ENCODE measurements at places on chromosomes 2 and 18.

- DNase-seq, result no peak
Measured at GRCh38 chr2:223929571-223930102, 15.5 kb downstream of the WDFY1 start.

DNA sequence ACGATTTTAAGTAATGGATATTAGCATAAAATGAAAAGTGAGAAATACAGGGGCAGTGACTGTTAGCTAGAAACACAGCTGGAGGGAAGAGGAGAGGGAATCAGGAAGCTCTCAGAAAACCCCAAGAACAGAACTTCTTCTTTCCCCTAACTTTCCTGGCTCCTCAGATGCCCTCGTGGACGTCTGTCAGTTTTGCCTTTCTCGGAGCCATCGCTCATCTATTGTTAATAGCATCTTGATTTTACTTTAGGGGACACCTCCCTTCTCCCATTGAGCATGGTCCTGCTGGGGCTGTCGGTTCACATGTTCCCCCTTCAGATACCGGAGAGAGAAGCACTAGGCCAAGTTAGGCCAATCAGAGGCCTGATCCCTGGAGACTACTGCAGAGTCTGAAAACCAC is 2.3 kb upstream of the PLEK start:
- no peak for DNase-seq

DNA sequence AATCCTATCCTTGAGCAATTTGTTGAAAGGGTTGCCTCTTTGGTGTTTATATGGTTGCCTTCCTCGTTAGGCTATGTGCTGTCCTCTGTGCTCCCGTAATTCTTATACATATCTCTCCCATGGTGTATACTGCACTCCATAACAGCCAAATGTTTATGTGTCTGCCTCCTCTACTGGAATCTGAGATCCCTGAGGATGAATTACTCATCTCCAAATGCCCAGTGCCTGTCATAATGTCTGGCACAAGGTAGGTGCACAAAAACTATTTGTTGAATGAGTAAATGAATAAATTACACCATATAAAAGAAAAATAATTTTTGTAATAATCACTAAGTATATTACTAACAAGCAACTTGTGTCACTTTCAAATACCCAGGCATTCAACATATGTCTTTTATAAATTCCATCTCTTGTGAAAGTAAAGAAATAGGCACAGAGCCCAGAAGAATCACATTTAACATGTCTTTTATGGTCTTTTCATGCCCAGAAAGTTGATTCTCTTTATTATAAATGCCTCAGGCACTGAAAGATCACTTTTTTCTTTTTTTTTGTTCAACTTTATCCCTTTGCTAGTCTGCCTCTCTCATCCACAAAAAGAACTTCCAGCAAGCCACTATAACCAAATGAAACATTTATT is 164.9 kb downstream of the CCDC148 start:
- DNase-seq, result no peak

GRCh38 chr2:27158468-27158867 is 9.7 kb downstream of the TCF23 start:
- DNase-seq, result no peak

DNA sequence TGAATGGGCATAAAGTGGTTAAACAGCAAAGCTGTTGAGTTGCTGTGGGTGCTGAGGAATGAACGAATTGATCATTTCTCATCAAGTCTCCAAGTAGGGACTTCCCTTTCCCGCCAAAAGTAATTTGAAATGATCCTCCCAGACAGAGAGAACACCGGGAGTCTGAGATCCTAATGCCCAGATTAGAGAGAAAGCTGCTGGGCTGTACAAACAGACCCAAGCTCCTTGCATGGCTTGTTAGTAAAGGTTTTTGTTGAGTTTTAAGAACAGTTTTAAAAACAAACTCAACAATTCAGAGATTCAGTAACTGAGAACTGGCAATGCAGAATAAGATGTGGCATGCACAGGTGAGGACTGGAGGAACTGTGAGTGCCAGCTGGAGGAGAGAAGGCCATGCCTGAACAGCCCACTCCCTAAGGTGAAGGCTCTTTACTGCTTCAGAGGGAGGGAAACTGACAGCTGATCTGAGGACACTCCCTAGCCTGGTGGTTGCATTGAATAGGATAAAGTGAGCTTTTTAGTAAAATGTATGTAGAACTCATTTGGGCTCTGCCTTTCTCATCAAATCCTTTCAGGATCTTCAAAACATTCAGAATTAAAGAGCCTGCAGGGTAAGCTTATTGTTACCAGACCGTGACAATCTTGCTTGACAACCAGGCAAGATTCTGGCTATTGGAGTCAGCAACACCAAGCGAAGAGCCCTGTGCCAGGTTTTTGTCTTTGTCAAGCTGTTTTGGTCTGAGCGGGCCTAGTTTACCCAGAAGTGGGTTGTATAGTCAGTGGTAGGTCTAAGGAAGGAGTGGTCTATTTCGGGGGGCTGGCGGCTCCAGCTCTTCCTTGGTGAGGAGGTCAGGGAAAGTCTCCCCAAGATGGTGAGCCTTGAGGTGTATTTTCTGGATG is 63.2 kb upstream of the IGFBP5 start:
- DNase-seq, result no peak

DNA sequence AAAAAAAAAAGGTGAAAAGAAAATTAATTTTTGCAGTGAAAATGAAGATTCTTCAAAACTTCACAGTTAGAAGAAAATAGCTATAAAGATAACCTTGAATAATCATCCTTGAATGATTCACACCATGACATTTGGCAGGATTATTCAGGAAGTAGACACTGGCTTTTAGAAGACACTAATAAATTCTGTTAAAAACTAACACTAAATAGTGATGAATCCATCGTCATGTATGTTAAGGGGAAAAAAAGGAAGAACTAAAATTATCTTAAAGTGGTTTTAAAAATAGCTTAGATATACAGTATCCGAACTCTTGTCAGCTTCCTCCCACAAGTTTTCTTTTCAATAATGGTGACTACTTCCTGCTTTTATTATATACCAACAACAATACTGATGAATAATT is 10.2 kb downstream of the USP37 start:
- no peak for DNase-seq

- no peak for DNase-seq
Measured at GRCh38 chr2:217071416-217071815, 211.6 kb upstream of the TNP1 start.

- no peak for DNase-seq
Measured at GRCh38 chr2:98009887-98010760, 14.4 kb upstream of the TMEM131 start.

DNA sequence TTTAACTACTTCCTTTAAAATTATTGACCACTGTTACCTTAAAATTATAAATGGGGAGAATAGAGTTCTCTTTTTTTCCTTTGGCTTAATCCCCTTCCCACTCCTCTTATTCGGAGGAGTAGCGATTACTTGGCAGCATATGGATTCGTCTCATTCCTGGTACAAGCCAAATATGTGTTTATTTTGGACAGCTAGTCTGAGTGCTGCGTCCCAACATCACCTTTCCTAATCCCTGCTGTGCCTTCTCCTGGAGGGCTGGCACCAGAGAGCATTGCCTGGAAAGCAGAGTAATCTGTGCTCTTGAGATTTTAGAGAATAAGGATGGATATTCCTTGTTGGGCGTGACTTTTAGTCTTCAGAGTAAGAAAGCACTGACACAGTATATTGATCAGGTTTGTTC is 185.6 kb downstream of the AGAP1 start:
- no peak for DNase-seq

DNA sequence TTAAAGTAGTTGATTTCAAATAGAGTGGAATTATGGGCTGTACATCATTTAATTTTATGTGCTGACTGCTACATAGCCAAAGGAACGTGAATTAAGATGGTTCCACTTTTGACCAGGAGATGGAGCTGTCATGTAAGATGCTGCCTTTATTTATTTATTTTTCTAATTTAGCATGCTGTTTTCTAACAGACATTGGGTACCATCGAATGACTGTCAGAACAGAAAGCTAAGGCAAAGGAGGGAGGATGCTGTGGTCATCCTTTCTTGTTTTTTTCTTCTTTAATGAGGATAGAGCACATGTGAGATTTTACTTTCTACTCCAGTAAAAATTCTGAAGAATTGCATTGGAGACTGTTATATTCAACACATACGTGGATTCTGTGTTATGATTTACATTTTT is at the start of gene SCN2A:
Gene SCN2A (plus strand): TSS at position 185 of the 400 bp plus-strand sequence. CDS start 56,410 bp downstream, outside the sequence.
- no peak for DNase-seq

DNA sequence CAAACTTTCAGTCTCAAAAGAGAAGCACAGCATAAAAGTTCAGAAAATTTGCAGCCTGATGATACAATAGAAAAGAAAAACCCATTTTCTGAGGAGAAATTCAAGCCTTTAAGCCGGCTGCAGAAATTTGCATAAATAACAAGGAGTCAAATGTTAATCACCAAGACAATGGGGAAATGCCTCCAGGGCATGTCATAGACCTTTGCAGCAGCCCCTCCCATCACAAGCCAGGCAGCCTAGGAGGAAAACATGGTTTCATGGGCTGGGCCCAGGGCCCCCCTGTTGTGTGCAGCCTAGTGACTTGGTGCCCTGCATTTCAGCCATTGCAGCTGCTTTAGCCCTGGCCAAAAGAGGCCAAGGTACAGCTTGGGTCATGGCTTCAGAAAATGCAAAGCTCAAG is 54.1 kb upstream of the CAVIN2 start:
- no peak for DNase-seq

DNA sequence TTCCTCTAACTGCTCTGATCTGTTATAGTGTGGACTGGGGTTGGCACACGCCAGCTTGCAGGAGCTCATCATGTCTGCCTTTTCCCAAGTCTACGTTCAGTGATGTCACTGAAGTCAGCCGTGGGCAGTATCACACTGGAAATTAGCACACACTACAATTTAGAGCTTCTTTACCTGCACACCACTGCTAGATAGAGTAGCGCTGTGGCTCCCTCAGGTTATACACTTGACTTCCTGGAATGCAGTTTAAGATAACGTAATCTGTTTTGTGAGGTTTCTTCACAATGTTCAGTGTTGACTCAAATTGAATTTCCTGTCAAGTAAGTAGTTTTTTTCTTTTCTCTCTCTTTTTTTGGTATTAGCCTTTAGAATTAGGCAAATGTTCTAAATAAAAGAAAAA is 487.2 kb downstream of the DCDC2C start:
- no peak for DNase-seq

DNA sequence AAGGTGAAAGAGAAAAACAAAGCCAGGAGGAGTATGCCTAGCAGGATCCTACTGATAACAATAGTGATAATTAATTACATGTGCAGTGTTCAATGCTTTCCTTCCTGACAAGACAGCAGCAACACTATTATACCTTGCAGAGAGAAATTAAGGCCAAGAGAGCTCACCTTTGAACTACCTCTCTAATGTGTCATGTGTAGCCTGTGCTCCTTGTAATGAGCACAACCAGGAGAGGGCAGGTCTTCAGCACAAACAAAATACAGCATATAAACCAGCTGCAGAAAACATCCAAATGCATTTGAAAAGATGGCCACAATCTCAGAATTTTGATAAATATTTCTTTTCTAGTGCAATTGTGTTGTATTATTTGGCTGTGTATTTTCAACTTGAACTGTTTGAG is 1425.7 kb downstream of the DSC3 start:
- DNase-seq, result no peak

DNA sequence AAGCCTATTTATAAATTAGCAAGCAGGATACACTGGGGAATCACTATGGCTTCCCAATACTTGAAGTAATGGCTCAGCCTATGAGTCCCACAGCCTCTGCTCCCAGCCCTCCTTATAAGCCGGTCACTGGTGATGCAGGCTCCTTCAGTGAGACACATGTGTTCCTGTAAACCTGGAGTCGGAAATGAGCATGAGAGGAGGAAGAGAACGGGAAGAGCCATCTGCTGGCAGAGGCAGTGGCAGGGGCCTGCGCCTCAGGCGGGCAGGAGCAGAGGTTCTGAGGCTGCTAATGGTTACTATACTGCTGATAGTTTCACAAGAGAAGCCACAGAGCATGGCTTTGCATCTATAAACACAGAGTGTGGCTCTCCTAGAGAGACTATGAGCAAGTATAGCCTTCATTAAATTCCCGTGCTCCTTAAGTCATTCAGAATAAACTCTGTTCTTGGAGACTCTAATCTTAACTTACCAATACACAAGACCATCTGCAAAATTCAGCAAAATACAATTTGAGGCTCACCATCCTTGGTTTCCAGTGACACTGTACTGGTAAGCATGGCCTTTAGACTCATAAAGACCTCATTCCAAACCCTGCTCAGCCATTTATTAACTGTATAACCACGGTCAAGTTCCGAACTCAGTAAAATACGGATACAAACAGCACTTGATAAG is 63.3 kb downstream of the FBXO15 start:
- DNase-seq, result no peak

GRCh38 chr2:162022290-162022945 is 51.6 kb downstream of the DPP4 start:
- DNase-seq, result no peak

- DNase-seq, result no peak
Measured at GRCh38 chr2:212960336-212960735, 191.1 kb downstream of the IKZF2 start.

DNA sequence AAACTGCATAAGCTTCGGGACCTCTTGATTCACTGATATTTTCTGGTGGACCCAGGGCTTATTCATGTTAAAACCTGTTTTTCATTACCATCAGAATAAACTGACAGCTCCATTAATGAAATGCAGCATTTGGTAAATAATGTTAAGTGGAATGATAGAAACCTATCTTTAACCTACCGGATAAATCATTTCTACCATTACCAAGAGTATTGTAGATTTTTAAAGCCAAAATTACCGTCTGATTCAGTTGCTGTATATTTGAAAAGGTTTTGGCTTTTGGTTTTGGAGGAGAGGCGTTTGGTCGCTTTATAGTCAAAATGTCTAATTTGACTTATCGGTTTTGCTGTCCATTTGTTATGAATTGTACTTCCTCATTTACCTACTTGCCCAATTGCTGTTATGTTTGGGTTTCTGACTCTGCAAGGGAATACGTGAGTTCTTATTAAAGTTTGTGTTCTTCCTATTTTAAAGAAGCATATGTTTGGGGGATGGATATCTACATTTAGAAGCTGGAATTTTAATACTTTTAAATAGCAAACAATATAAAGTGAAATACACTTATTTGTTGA is 1.0 kb upstream of the CUL3 start:
- no peak for DNase-seq

GRCh38 chr2:63681896-63682295 is 93.1 kb downstream of the MDH1 start:
- no peak for DNase-seq

GRCh38 chr2:11678306-11678960 is 8.4 kb upstream of the NTSR2 start:
- DNase-seq, result no peak

GRCh38 chr18:74623047-74623816 is 25.6 kb downstream of the ZNF407 start:
- no peak for DNase-seq

GRCh38 chr2:207055257-207055656 is 110.5 kb downstream of the KLF7 start:
- DNase-seq, result no peak

DNA sequence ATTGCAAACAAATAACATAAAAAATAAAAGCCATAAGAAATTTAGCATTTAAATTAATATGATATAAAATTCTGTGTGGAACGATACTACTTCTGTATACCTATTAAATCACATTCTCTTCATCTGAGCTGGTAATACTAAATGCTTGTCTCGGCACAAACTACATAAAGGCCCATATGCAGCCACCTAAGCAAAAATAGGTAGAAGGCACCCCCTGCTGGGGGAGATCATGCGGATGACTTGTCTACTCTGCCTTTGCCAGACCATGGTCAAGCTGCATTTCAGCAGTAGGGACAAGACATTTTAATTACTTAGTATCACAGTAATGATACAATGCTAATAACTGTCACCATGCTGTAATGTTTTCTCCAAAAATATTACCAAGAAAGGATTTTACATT is 108.0 kb downstream of the CDH19 start:
- no peak for DNase-seq

Data from stimulated activated CD8-positive, alpha-beta memory T cell treated with anti-CD3 and anti-CD28 coated beads, Interleukin-15, amount 100 ng/mL, for 48 hours (primary cell).